ENCODE measurements at places on chromosomes 5 and 9.

DNA sequence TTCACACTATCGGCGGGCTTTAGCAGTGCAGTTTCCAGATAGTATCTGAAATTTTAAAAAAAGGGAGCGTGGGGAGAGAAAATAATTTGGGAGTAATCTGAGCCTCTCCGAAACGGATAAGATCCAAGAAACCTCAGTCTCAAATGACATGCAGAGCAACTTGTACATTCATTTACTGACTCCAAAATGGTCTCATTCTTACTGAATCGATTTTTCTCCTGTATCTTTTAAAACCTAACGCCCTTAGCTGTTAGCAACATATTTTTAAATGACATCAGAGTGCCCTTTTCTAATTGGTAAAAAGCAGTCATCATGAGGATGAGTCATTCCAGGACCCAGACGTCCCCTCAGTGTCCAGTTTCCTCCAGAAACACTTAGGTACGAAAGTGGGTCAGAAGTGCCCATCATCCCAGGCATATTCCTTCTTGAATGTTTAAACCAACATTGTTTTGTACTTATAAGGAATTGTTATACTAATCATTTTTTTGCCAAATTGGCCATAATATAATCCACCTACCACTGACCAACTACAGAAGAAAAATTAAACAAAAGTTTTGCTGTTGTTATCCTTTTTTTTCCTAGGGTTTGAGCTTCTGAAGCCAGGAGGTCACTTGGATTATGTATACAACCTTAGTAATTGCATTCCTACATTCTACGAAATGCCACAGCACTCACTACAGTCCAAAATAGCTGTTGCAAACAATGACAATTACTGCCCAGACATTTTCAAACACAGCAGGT, 354.4 kb downstream of the ADAMTS6 start:
- DNase-seq, result no peak

GRCh38 chr5:57817924-57818323, 335.3 kb upstream of the ACTBL2 start:
- no peak for DNase-seq

GRCh38 chr9:124765439-124765835, 5.7 kb downstream of the NR6A1 start:
- DNase-seq, result no peak

DNA sequence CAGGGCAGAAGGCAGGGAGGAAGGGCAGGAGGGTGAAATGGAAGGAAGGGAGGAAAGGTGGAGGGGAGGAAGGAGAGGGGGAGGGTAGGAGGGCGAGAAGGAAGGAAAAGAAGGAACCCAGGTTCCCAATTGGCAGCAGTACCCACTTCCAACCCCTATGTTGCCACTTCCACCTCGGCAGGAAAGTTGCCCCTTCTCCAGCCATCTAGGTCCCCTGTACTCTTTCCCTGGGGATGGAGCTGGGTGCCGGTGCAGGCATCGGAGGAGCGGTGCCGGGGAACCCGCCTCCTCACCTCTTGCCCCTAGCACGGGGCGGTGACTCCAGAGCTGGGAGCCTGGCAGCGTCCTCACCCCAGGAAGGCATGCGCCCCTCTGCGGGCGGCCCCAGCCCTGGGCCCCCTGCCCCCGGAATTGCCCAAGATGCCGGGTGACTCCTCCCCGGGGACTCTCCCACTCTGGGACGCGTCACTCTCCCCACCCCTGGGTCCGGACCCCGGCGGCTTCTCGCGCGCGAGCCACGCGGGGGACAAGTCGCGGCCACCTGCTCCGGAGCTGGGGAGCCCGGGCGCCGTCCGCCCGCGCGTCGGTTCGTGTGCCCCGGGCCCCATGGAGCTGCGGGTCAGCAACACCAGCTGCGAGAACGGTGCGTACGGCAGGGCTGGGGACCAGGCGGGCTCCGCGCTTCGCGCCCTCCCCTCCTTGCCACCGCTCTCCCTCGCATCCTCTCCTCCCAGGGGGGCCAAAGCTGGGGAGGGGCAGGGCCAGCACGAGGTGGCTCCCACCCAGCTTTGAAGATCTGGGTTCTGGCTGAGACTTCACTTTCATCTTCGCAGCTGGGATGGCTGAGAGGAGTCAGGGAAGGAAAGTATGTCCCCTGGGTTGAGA, at the start of gene NIPAL4:
TSS of gene NIPAL4 (plus strand) at position 499 of the 885 bp plus-strand sequence. CDS start at position 607, 108 bp downstream.
- peak; percentile 17 for DNase-seq

DNA sequence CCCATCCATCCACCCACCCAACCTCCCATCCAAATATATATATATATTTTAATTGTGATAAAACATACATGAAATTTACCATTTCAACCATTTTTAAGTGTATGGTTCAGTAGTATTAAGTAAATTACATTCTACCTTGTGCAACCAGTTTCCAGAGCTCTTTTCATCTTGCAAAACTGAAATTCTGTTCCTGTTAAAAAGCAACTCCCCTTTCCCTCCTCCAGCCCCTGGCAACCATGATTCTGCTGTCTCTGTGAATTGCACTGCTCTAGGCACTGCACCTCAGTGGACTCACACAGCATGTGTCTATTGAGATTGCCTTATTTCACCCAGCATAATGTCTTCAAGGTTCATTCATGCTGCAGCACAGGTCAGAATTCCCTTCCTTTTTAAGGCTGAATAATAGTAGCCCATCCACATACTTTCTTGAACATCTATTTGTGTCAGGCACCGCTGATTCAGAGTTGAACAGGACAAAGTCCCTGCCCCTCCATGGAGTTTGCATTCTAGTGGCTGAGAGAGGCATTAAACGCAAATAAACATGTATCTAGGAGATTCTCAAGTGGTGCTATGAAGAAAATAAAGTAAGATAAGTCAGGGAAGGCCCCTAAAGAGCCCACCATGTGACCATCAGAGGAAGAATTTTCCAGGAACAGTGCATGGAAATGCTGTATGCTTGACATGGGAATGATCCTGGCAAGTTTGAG, 24.0 kb downstream of the CSF1R start:
- DNase-seq, result no peak

DNA sequence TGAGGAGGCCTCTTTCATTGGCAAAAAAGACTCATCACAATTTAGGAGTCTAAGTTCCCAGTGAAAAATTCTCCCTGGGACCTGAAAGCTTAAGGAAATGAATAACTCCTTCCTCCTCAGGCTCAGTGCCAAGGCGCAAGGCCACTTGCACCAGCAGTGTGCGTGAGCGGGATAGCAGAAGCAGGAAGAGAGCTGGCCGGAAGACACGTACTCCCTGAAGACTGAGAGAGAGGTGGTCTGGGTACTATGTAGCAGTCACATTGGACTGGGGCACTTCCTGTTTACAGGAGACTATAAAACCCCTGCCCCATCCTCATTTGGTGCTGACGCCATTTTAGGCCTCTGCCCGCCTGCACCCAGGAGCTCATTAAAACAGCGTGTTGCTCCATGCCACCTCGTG, 66.3 kb upstream of the IL33 start:
- DNase-seq, result no peak

- no peak for DNase-seq
Observed at GRCh38 chr9:98724810-98725530, 16.2 kb upstream of the GABBR2 start.

DNA sequence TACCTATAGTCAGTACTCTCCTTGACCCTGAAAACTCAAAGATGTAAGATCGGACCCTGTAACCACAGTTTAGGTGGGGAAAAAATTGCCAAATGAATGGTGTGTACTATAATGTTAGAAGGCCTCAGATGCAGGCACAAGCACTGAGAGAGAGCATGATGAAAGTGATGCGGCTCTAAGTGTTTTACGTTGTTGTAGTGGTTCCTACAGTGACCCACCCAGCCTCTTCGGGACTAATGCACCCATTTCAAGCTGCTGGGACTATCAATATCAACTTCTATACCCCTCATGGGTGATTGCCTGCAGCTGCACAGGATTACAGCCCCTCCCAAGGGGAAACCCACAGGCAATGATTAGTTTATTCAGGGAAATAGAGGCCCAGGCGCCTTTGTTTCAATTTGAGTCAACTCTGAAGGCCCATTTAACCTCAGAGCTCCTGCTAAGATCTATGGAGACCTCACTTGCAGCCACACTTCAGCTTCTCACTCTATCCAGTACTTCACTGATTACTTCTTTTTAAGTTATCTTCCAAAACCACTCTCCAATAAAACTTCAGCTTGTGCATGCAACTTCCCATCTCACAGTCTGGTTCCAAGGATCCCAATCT, 340.7 kb downstream of the NR2F1-AS1 start:
- DNase-seq, result no peak

DNA sequence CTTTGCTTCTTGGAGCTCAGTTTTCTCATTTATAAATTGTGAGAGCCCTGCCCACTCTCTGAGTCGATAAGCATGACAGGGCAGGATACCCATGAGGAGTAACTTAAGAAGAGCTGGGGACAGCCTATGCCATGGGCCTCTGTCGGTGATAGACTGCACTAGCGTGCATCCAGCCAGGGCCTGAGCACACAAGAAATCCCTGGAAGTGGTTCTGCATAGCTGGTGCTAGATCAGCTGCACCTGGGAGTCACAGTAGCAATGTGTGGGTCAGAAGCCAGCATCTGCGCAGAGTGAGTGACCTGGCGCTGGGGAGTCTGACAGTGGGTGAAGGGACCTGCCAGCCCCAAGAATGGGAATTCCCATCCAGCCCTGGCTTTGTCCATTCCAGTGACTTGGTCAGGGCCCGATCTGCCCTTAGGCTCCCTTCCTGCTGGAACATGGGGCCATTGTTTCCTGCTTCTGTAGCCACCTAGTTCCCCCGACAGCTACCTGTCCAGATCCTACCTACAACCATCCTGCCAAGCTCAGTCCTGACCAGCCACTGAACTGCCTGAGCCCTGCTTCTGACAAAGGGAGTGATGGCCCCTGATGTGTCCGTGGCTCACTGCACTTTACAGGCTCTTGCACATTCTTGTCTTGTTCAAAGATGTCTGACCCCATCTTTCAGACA, 35.9 kb upstream of the NANS start:
- DNase-seq, result no peak

GRCh38 chr9:72952381-72952690, 517 bp downstream of the ALDH1A1 start:
- no peak for DNase-seq

- DNase-seq, result no peak
Observed at GRCh38 chr9:34035656-34036055, 13.0 kb downstream of the UBAP2 start.

DNA sequence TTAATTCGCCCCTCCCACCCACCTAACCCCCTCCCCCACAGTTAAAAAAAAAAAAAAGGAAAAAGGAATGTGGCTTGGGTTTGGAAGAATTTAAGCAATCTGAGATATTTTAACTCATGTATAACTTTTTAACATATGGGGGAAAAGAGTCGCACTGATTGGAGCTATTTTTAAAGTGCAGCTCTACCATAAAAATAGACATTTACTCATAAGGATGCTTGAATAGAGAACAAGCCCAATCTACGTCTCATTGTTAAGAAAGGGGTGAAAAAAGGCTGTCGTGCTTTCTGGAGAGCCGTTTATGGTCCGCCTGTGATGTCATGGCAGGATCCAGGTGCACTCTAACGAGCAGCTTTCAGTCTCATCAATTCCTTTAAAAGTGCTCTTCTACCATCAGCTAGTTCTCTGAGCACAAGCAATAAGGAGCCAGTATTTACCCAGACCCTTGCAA, 142.4 kb downstream of the ELAVL2 start:
- DNase-seq, result no peak

- DNase-seq, result no peak
Observed at GRCh38 chr5:136087961-136088871, 44.4 kb upstream of the SMAD5 start.

DNA sequence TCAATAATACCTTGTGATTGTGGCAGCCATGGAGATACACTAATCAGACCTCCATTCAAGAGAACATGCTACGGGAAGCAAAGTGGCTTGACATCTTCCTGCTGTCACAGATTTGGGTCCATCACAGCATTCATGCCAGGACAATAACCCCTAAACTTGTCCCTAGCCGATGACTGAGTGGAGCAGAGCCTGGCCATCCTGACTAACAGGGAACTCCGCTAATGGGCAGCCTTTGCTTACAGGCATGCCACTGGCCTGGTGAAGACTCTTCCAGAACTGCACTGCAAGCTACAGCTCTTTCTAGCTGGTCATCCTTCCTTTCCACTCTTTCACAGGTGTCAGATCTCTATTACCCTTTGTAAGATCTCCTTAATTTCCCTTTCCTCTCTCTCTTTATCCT, 16.0 kb downstream of the FAM174A start:
- DNase-seq, result no peak

DNA sequence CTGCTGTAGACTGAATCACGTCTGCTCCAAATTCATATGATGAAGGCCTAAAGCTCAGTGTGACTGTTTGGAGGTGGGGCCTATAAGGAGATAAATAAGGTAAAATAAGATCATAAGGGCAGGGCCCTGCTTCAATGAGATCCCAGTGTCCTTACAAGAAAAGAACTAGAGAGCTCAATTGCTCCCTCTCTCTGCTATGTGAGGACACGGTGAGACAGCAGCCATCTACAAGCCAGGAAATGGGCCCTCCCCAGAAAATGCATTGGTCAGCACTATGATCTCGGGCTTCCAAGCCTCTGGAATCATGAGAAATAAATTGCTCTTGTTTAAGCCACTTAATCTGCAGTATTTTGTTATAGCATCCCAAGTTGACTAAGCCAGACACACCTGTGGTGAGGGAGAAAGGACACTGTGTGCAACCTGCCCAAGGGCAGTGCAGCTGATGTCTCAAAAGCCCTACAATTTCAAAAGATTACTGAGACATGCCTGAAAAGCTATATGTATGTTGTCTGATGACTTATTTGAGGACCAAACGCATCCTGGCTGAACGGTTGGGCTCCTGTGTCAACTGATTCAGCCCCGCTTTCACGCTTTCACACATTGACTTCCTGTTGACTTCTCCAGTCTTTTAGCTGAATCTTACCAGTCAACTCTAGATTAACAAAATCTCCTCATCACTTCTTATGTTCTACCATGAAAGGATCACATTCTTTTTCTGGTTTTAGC, 13.2 kb downstream of the GZMK start:
- DNase-seq, result peak; percentile 58

GRCh38 chr9:132214027-132214622, 52.3 kb downstream of the NTNG2 start:
- no peak for DNase-seq

DNA sequence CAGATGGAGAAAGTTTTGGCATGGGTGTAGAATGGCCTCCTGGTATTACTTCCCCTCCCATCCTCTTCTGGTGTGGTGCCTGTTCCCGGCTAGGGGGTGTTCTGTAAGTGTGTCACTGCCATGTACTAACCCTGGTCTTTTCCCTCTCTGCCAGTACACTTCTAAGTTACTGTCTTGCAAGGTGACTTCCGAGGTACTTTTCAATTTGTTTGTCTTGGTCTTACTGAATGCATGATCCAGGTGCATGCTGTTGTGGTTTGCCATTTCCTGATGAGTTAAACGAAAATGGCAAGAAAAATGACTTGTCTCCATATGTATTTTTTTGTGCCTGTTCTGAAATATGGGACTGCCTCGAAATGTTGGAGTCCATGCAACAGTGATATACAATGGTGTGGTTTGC, 46.0 kb downstream of the C9orf152 start:
- no peak for DNase-seq

GRCh38 chr5:109060378-109061025, 312.8 kb downstream of the FER start:
- no peak for DNase-seq

DNA sequence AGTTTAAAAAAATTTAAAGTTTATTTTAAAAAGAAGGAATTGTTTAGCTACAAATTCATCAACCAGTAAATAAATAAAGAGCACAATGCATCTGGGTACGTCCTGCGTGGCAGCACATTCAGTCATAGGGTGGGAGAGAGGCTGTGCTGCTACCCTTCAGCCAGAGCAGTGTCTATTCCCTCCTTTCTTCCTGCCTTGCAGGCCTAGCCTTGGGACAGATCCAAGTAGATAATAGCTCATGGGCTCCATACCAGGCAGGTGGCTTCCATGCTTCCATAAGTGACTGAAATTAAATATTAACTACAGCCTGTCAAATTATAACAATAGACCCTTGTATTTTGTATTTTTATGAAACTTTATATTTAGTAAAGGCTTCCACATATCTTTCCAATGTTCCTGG, 408.3 kb upstream of the RGMB start:
- DNase-seq, result no peak
